ENCODE measurements at places on chromosomes 4 and X. TPM values are rescaled to one million over a fixed set of nuclear protein-coding genes. Genes with fewer than 3 reads are reported as not detected.

GRCh38 chr4:107913283-107913899, 18.0 kb upstream of the CYP2U1 start:
- DNase-seq, result peak; percentile 81

DNA sequence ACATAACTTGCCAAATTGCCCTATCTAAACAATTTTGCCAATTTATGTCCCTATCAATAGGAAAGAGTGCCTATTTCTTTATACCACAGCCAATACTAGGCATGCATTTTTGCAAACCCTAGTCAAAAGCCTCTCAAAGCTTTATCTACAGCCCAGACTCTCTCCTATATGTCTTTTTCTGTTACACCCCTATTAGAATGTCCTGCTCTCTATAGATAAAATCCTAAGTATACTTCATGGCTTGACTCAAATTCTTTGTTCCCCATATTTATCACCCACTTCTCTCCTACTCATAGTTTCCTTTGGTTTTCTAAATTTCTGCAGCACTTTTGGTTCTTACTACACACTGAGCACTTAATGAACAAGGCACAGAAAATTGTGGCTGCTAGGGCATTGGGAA, 38.0 kb downstream of the NUP62CL start:
- no peak for DNase-seq

DNA sequence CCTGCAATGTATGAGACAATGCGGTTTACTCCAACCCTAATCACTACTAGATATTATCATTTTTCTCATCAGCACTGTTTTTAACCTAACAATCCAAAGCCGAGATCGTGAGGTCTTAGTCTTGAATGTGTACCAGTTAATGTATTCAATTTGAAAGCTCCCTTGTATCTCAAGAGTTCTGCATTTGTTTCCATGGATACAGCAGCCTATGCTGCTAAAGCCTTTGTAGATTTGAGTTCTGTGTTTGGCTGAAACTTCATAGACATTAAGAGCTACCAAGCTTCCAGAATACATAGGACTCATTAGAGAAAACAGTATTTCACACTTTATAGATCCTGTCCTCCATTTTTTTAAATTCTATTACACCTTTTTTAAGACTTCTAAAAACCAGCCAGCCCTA, 39.9 kb downstream of the SLC9A6 start:
- DNase-seq, result no peak

- DNase-seq, result peak; percentile 51
These were observed 123.9 kb upstream of the ACSL4 start for GRCh38 chrX:109856974-109857373.

MAGIX gene
- 1.1 TPM for polyA plus RNA-seq

ITIH6 gene
- polyA plus RNA-seq, result not detected

EVC gene
- polyA plus RNA-seq, result 4.9 TPM

NEUROG2 gene
- polyA plus RNA-seq, result not detected
